Aorta (tissue), 5 donors: ENCODE measurements at places on chromosomes 5 and 9. TPM values are rescaled to one million over a fixed set of nuclear protein-coding genes. Genes with fewer than 3 reads are reported as not detected.
A peak's percentile ranks its signal among the peaks of the same experiment; 100 is the strongest.

GFRA3 gene
- total RNA-seq: 3.2 TPM

SOX30 gene
- 0.12 TPM for total RNA-seq

MLANA gene
- not detected for total RNA-seq

GALNT12 gene
- 3.3 TPM for total RNA-seq

MARCOL gene
- not detected for total RNA-seq

NR5A1 gene
- not detected for total RNA-seq

ZNF169 gene
- total RNA-seq: 13.4 TPM

MYMK gene
- not detected for total RNA-seq

RAB3C gene
- total RNA-seq: 21.7 TPM

- no peak overlapping the region for H3K4me3 ChIP-seq
- H3K27ac ChIP-seq: no peak overlapping the region
- DNase-seq: no peak
- H3K36me3 ChIP-seq: no peaks in the 10 kb centered on the region
- H3K4me1 ChIP-seq: no peaks in the 10 kb centered on the region
Observed at GRCh38 chr5:141889282-141889871, 11.2 kb upstream of the PCDH1 start.

DNA sequence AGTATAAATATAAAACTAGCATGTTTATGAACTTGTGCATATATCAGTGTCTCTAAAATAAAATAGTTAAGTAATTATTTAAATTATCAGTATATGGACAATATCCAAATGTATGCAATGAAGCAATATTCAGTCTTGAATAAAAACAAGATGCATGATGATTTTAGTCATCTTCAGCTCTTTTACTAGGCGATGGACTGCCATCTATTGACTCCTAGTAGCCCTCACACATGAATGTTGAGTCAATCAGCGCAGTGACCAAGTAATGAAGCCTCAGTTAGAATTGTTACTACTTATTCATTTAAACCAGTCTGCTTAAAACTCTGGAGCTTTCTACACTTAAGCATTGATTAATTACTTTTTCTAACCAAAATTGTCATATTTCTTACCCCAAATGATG, 92.9 kb upstream of the GRHPR start:
- H3K36me3 ChIP-seq: no peaks in the 10 kb centered on the region
- no peaks in the 10 kb centered on the region for H3K27me3 ChIP-seq
- no peak for DNase-seq
- H3K27ac ChIP-seq: no peak overlapping the region

GRCh38 chr9:131870156-131870555, 130.3 kb upstream of the RAPGEF1 start:
- no peaks in the 10 kb centered on the region for H3K27me3 ChIP-seq
- no peak overlapping the region for H3K27ac ChIP-seq
- no peaks in the 10 kb centered on the region for H3K4me1 ChIP-seq
- no peak overlapping the region for H3K4me3 ChIP-seq
- no peak for DNase-seq

DNA sequence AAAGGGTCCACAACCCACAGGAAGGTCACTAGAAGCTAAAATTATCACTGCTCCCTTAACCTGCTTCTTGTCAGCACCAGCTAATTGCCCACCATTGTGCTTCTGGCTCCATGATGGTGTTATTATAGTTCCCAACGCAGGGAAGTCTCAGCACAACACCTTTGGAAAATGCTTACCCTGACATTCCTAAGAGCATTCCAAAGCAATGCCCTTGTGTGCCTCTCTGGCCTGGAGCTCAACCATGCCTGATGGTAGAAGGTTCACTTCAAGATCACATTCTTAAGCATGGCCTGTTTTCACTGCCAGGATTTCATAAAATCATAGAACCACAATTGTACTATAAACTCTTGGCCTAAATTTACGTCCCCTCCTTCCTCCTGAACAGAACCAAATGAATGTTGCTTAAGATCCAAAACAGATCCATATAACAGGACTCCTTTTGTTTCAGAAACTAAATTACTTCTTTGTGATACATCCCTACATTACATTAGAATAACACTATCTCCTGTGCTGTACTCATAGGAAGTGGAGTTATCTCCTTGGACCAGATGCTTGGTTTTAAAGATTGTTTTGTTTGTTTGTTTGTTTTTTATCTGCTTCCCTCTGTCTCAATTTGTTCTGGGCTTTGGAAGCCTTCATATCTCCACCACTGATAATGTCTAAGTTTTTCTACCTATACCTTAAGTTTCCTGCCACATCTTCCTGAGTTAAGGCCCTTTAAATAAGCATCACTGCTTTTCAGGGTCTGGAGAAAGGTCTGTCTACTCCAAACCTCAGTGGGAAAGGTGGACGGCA, 32.1 kb downstream of the ARL15 start:
- H3K36me3 ChIP-seq: no peaks in the 10 kb centered on the region
- H3K27ac ChIP-seq: no peak overlapping the region
- H3K4me1 ChIP-seq: peaks cover 2% of the 10 kb centered on the region
- H3K4me3 ChIP-seq: no peak overlapping the region

GRCh38 chr9:107118863-107119624, 164.0 kb upstream of the RAD23B start:
- no peak overlapping the region for H3K4me3 ChIP-seq
- H3K27ac ChIP-seq: no peak overlapping the region
- no peaks in the 10 kb centered on the region for H3K36me3 ChIP-seq
- no peak for DNase-seq
- H3K4me1 ChIP-seq: no peaks in the 10 kb centered on the region

DNA sequence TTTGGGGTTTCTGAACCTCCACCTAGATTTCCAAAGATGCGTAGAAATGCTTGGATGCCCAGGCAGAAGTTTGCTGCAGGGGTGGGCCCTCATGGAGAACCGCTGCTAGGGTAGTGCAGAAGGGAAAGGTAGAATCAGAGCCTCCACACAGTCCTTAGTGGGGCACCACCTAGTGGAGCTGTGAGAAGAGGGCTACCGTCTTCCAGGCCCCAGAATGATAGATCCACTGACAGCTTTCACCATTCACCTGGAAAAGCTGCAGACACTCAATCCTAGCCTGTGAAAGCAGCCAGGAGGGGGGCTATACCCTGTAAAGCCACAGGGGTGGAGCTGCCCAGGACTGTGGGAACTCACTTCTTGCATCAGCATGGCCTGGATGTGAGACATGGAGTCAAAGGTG, 13.3 kb upstream of the HSDL2 start:
- H3K36me3 ChIP-seq: no peaks in the 10 kb centered on the region
- no peak overlapping the region for H3K4me3 ChIP-seq
- H3K27me3 ChIP-seq: no peaks in the 10 kb centered on the region
- H3K27ac ChIP-seq: no peak overlapping the region

- no peak overlapping the region for H3K27ac ChIP-seq
- H3K4me1 ChIP-seq: no peaks in the 10 kb centered on the region
- H3K27me3 ChIP-seq: no peaks in the 10 kb centered on the region
- H3K36me3 ChIP-seq: no peaks in the 10 kb centered on the region
- no peak overlapping the region for H3K4me3 ChIP-seq
Observed at GRCh38 chr9:74953235-74953751, 581 bp upstream of the C9orf40 start.

GRCh38 chr5:146165460-146165859, 17.0 kb downstream of the LARS1 start:
- DNase-seq: no peak
- H3K27ac ChIP-seq: no peak overlapping the region
- no peaks in the 10 kb centered on the region for H3K4me1 ChIP-seq
- H3K36me3 ChIP-seq: peaks cover 11% of the 10 kb centered on the region
- no peaks in the 10 kb centered on the region for H3K27me3 ChIP-seq
- no peak overlapping the region for H3K4me3 ChIP-seq

DNA sequence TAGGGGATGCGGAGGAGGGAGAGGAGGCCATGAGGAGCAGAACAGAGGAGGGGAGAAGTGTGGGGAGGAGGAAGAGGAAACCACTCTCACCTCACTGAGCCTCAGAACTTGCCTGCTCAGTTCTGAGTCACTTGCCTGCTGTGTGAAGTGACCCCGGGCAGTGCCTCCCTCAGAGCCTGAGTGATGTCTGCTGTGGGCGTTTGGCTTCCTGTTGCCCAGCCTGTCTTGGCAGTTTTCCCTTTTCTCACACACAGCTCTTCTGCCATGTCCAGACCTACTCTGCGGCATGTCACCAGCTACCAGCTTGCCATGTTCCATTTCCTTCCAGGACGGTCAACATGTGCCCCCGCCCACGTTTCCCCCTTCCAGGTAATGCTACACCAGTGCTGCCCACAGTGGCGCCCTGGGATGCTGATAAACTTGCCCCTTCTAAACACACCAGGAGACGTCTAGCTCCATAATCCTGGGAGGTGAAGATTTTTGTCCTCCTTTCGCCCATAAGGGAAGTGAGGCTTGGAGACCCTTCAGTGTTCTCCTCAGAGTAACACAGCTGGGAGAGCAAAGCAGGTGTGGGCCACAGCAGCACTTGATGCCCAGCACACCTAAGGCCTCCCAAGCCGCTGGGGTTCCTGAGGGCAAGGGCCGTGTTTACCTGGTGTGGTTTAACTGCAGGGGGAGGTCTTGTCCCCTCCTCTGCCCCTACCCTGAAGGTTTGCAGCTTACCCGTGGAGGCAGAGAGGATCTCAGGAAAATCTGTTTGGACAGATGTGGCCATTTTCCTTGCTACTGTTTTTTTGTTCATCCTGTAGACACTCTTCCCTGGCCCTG, 63.8 kb upstream of the RNF130 start:
- no peaks in the 10 kb centered on the region for H3K4me1 ChIP-seq
- DNase-seq: no peak
- no peaks in the 10 kb centered on the region for H3K36me3 ChIP-seq
- no peak overlapping the region for H3K27ac ChIP-seq
- no peaks in the 10 kb centered on the region for H3K27me3 ChIP-seq

DNA sequence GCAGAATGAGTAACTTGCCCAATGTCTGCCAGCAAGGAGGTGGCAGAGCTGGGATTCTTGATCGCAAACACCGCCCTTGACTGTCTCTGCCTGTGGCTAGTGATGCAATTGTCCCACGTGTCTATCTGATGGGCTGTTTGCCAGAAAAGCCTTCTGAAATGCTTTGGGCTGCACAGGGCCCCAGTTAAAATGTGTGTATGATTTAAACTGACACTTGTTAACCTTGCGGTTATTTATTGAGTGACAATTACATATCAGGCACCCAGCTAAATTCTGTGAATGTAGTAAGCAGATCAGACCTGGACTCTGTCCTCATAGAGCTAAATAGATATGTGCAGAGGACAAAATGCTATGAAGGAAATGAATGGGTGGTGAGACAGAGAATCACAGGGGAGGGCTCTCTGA, 11.6 kb upstream of the IL12B start:
- no peak for DNase-seq
- no peak overlapping the region for H3K27ac ChIP-seq
- no peaks in the 10 kb centered on the region for H3K36me3 ChIP-seq
- H3K27me3 ChIP-seq: peaks cover 3% of the 10 kb centered on the region

DNA sequence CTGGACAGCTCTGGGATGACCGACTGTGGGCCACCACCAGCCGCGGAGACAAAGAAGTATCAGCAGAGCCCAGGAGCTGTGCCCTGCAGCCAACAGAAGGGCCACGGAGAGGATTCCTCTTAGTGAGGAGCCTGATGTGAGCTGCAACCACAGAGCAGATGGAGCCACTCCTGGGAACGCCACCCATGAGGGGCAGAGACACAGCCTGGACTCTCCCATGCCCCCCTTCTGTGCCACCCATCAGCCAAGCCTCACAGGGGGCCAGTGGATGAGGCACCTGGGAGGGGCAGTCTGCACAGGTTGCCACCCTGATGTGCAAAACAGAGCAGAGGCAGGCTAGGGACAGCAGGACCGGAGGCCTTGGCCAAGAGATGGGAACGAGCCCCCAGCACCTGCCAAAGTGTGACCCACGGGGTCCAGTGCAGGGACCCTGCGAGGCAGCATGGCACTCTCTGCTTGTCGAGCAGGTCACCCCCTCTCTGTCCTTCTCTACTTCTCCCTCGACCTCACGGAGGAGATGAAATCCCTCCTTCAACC, 380.7 kb upstream of the IRX1 start:
- no peaks in the 10 kb centered on the region for H3K4me1 ChIP-seq
- no peak overlapping the region for H3K4me3 ChIP-seq
- H3K27me3 ChIP-seq: no peaks in the 10 kb centered on the region
- H3K36me3 ChIP-seq: no peaks in the 10 kb centered on the region
- no peak for DNase-seq
- no peak overlapping the region for H3K27ac ChIP-seq

- no peaks in the 10 kb centered on the region for H3K4me1 ChIP-seq
- DNase-seq: no peak
- H3K27ac ChIP-seq: no peak overlapping the region
- H3K36me3 ChIP-seq: no peaks in the 10 kb centered on the region
- H3K27me3 ChIP-seq: no peaks in the 10 kb centered on the region
Observed at GRCh38 chr9:87178302-87178701, 231.0 kb upstream of the GAS1 start.

DNA sequence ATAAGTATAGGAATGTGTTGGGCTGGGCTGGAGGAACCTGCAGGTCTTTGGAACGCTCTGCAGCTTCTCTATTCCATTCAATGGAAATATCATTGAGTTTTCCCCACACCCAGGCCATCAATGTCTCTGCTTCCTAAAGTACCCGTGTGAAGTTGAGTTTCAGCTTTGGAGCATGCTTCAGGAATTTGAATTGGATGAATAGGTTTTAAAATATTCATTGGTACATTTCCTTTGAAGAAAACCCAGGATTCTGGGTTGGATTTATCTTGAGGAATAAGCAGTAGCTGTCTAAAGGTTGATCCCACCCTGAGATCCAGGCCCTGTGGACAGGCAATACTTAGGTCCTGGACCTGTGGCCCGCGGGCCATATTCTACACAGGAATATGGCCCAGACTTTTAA, 37.3 kb downstream of the INSYN2B start:
- H3K36me3 ChIP-seq: no peaks in the 10 kb centered on the region
- no peak overlapping the region for H3K4me3 ChIP-seq
- DNase-seq: no peak

- H3K4me3 ChIP-seq: no peak overlapping the region
- no peak overlapping the region for H3K27ac ChIP-seq
- no peaks in the 10 kb centered on the region for H3K36me3 ChIP-seq
- DNase-seq: peak; percentile 63
- H3K27me3 ChIP-seq: no peaks in the 10 kb centered on the region
Observed at GRCh38 chr9:132546148-132547051, 36.0 kb upstream of the BARHL1 start.

DNA sequence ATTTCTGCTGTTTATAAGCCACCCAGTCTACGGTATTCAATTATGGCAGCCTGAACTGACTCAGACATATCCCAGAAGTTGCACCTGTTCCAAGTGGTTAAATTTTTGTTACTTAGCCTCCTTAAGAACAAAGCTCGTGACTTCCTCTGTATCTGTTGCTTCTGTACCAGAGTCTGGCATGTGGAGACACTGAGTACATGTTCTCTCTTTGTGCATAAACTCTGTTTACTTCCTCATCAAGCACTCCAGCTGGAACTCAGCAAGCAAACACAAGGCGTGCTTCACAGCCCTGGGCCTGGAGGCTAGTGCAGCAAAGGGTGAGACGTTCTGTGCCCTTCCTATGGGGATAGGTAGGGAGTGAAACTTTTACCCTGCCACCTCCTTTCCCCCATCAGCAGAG, 19.0 kb downstream of the C9orf152 start:
- H3K4me1 ChIP-seq: no peaks in the 10 kb centered on the region
- DNase-seq: peak; percentile 66
- H3K27me3 ChIP-seq: no peaks in the 10 kb centered on the region
- no peak overlapping the region for H3K4me3 ChIP-seq
- H3K27ac ChIP-seq: no peak overlapping the region
